Activated T-cell treated with anti-CD3 and anti-CD28 coated beads, Interleukin-2, amount 50 U/mL, for 72 hours (primary cell): ENCODE measurements at places on chromosomes 2 and 18.

DNA sequence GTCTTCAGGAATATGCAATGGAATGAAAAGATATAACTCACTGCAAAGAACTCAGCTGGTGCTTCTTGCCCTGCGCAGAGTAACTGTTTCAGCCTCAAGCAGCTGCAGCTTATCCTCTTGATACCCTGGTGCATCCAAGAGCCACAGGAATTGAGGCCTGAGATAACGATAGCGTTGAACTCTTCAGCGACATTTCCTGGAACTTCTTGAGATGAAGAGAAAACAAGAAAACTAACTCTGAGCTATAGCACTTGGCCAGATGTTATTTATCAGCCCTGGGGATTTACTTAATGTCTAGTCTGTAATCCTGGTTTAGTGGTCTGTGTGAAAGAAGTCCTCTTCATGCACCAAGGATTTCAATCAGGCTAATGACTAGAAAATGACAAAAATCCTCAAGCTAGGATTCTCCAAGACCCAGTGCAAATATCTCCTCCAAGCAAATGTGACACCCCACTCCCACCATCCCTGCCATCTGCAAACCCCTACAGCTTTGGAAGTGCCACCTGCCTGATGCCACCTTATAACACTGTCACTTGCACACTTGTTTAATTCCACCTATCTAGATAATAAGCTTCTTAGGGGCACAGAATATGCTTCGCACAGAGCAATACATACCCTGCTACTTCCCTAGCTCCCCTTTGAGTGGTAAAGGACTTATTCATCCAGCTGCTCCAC lies 40.6 kb downstream of the EHD3 start:
- DNase-seq = no peak

DNA sequence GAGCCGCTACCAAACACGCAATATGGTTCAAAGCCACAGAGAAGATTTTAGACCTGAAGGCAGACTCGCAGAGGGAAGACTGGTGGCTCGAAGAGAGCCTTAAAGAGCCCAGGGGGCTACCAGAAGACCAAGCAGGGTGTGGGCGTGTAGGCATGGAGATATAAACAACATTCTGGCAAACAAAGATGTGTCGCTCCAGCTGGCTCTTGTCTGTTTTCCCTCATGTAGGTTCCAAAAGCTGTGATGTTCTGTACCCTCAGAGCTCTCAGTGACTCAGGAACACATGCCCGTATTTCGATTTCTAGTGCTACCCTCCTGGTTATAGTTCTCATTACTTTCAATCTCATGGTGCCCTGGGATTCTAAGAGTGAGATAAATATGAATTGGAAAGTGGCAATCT lies 44.5 kb downstream of the DOCK10 start:
- no peak for DNase-seq

- DNase-seq = peak; percentile 78
Measured at GRCh38 chr2:157875641-157876065, 477 bp downstream of the ACVR1 start.

GRCh38 chr18:74353169-74353775 lies 37.6 kb downstream of the C18orf63 start:
- DNase-seq = peak; percentile 57

DNA sequence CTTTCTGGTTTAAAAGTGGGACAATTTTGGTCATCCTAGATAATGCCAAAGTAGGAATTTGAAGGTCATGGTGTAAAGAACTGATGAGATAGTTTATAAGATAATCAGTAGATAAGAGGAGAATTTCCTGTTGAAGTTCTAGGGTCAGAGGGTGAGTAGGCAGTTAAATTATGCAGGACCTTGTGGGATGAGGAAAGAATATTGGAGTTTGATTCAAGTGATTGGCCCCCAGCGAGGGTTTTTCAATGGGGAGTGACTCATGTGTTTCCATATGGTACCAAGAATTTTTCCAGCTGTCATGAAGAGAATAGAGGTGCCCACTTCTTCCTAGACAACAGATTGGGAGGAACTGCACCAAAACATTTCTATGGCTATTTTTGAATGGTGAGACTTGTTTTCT lies 940.2 kb upstream of the ZEB2 start:
- no peak for DNase-seq

DNA sequence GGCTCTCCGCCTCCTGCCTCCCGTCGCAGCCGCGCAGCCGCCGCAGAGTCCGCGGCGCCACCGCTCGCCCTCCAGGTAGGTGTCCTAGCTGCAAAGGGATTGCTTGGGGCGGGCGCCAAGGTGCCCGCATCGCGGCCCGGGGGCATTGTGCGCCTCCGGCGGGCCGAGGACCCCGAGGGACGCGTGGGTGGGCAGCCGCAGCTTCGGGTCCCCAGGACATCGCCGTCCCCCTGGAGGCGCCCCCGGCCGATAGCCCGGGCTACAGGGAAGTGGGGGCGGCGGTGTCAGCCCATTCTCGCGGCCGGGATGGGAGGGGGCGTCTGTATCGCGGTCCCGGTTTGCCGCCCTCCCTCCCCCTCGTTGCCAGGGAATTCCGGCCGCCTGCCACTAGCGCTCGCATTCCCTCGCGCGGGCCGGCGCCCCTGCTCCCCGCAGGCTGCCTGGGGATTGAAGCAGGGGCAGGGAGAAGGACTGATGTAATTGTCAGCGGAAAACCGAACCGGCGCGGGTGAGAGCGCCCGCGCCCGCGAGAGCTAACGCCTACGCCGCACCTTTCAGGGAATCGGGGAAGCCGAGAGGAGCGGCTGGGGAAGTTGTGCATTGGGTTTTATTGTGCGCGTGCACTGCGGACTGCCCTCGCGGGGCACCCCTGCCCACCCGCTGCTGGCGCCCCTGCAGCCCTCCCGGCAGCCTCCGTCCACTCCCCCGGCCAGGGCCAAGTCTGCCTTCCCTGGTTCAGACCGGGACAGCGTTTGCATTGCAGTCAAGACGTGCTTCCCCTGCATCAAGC lies 483 bp downstream of the OSBPL6 start:
- DNase-seq = peak; percentile 24

- DNase-seq = no peak
Measured at GRCh38 chr2:120750488-120751210, 15.0 kb downstream of the GLI2 start.

GRCh38 chr2:23684395-23685176 lies 242.3 kb downstream of the ATAD2B start:
- DNase-seq = no peak
